ENCODE measurements at places on chromosomes 5 and 9.

DNA sequence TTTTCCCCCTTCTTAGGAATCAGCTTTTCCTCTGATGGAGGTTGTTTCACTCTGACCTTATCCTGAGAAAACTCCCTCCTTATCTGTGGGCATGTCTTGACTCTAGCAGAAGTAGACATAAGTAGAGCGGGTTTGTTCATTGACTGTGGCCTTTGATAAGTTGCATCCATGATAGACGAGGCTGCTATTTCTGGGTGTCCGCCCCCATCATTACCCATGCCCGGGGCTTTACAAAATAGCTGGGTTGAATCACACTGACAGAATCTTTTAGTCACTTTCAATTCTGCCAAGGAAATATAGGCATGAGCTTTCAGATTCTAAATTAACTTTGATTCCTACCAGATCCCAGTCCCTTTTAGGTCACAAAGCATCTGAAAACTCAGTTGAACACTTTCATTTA, 223.8 kb downstream of the SEC61B start:
- no peak for DNase-seq

DNA sequence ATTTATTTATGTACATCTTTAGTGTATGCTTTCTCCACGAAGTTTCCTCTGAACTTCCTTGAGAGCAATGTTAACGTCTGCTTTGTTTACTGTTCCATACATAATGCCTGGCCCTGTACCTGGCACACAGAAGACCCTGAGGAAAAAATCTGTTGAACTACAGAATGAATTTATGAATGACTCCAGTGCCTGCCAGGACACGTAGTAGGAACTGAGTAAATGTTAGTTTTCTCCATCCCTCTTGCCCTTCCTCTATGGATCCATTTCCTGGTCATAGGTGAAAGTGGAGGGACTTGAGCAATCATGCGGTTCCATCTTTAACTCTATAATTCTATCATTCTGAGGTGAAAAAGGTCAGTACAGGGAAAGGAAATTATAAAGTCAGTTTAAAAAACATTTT, 117.7 kb downstream of the MAPKAP1 start:
- no peak for DNase-seq

GRCh38 chr9:87601176-87601575, 103.5 kb downstream of the DAPK1 start:
- DNase-seq, result no peak

DNA sequence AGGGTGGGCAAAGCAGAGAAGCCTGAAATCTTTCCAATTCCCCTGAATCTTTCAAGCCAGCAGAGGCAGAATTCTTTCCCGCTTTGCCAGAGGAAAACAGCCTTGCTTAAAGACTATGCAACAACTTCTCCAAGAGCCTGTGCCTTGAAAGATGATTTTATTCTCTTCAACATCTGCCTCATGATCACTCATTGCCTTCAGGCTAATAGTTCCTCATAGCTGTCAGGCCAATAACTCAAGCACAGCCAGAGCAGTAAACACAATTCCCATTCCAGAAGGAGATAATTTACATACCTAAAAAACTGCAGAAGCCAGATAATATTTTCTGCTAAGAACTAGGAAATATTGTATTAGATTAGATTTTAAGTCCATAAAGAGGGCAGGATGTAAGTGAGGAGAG, 92.3 kb upstream of the PUM3 start:
- DNase-seq, result no peak

GRCh38 chr9:82939451-82939850, 123.5 kb downstream of the RASEF start:
- no peak for DNase-seq

DNA sequence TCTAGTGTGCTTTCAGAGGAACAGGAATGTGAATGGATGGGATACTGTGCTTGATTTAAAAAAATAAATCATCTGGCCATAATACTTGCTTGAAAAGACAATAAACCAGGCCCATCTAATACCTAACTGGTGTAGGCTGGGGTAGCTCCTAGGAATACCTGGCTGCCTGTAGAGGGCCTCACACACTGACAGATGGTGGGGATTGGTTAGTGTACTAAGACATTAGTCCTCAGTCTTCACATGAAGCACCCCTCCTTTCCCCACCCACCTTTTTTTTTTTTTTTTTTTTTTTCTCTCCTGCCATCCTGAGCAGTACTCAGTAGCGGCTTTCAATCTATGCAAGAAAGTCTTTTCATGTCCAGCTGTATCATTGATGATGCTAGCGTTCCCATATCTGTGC, 130.5 kb downstream of the ADGRV1 start:
- no peak for DNase-seq

GRCh38 chr5:93280518-93280917, 300.5 kb downstream of the NR2F1-AS1 start:
- DNase-seq, result peak; percentile 53

GRCh38 chr9:88287972-88288371, 100.3 kb upstream of the SPIN1 start:
- no peak for DNase-seq

DNA sequence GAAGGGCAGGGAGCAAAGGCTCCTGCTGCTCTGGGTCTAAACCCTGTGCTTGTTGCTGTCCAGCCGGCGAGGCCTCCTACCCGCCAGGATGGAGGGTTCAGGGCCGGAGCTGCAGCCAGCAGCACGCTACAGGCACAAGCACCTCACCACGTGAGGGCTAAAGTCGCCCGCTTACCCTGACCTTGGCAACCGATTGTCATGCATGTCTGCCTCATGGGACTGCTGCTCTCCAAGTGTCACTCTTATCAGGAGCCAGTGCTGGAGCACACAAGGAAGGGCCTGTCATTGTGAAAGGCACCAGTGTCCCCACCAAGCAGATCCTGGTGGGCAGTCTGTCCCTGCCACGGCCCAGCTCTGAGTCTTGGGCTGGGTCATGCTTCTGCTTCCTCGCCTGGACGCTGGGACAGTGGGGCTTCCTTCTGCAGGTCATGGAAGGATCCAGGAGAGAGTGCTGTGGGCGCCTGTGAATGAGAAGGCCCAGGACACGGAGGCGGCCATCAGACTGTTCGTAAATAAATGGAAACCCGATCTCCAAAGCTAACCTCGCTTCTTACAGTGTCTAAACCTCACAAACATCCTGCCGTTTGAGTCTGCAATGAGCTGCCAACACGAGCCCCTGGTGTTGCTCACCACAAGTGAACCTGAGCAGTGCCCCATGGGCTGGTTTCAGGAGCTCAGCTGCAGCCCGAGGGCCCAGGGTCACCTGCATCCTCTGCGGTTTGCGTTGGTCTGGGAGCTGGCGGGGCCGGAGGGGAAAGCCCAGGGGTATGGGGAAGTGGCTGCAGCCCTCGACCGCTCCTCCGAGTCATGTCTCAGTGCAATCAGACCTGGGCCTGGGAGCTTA, 58.2 kb upstream of the RXRA start:
- no peak for DNase-seq

GRCh38 chr9:99971410-99971809, 65.0 kb downstream of the STX17 start:
- DNase-seq, result no peak

DNA sequence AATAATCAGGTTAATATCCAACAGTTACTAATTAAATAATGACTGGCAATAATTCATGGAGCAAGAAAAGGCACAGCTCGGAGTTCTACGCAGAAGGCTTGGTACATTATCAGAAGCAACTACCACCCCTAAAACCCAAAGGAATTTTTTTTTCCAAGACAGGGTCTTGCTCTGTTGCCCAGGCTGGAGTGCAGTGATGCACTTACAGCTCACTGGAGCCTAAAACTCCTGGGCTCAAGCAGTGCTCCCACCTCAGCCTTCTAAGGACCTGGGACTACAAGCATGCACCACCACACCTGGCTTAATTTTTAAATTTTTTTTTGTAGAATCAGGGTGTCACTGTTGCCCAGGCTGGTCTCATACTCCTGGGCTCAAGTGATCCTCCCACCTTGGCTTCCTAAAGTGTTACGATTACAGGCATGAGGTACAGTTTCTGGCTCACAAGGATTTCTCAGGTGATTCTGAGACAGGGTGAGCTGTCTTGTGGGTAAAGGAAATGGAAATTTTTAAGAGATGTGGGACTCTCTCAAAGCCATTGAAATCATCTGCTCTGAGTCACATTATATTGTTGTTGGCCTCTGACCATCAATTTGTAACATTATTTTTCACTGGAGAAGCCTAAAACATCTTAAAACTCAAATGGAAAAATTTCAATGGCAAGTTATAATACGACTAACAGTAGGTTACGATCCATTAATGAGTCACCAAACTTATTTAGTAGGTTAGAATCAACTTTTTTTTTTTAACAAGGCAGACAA, 19.7 kb upstream of the HSDL2 start:
- no peak for DNase-seq

DNA sequence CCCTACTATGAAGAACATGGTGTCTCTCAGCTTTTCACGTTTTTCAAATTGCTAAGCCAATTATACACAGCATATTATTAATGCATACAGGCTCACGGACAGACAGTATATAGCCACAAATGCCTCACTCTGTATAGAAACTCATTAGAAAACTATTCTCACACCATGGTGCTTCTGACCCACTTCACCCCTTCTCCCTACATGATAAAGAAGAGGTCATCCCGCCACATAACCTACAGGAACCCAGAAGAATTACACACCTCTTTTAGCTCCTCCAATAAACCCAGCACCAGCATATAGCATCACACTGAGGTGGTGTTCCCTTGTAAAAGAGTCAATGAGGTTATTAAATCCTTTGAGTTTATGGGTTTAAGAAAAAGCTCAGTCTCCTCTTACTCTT, 5.6 kb downstream of the TLE1 start:
- DNase-seq, result no peak

GRCh38 chr9:28539434-28540070, 966.3 kb upstream of the C9orf72 start:
- DNase-seq, result peak; percentile 66

- DNase-seq, result no peak
These were observed 40.6 kb upstream of the ZNG1F start for GRCh38 chr9:41229408-41230401.

- no peak for DNase-seq
These were observed 92.5 kb downstream of the TLR4 start for GRCh38 chr9:117796681-117797080.

GRCh38 chr9:137984520-137985257, 107.1 kb downstream of the CACNA1B start:
- no peak for DNase-seq

GRCh38 chr5:75277463-75277862, 40.8 kb upstream of the ANKRD31 start:
- peak; percentile 64 for DNase-seq

GRCh38 chr9:115680231-115680630, 473.4 kb upstream of the PAPPA start:
- no peak for DNase-seq

DNA sequence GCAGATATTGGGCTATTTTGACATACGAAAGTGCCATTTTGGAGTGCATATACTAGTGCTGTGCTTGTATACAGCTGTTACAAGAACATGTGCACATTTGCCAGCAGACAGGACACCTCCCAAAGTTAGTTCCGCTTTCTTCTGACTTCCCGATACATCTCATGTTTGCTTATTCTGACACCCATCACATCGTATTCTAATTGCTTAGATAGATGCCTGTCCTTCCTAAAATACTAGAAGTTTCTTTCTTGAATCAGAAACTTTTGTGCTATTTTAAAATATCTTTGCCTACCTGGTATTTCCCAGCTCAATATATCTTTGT, 177.8 kb downstream of the TTLL11 start:
- DNase-seq, result no peak

DNA sequence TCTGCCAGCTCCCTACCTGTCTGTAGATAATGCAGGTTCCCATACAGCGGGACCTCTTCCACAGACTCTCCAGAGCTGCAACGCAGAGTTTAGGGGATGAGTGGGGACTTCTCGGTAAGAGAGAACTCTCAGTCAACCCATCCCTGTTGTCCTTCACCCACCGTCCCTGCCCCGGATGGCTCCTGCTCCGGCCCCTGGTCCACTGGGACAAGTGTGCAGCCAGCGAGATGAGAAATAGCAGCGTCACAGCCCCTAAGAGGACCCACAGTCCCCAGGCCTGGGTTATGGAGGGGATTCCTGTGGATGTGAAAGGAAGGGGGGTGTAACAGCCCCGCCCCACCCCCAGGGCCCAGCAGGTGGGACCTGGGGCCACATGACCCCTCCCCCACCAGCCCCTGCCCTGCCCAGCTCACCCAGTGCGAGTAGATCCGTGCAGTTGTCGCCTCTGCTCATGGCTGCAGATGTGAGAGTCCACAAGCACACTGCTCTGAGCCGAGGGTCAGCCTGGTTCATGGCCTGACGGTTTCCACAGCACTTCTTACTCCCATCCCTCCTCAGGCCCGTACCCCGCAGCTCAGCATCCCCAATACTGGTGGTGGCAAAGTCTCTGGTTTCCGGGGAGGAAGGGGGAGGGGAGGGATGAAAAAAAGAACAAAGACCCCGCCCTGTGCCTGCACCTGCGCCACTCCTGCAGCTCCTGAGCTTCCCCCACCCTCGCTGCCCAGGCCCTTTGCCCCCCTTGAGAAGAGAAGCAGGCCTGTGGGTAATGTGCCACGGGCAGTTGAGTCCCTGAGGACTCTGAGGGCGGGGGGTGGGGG, at the start of gene SIT1:
Gene SIT1, minus strand, starts transcription at position 591 of the 818 bp plus-strand sequence. Its CDS starts 78 bp downstream, at position 513.
- no peak for DNase-seq

DNA sequence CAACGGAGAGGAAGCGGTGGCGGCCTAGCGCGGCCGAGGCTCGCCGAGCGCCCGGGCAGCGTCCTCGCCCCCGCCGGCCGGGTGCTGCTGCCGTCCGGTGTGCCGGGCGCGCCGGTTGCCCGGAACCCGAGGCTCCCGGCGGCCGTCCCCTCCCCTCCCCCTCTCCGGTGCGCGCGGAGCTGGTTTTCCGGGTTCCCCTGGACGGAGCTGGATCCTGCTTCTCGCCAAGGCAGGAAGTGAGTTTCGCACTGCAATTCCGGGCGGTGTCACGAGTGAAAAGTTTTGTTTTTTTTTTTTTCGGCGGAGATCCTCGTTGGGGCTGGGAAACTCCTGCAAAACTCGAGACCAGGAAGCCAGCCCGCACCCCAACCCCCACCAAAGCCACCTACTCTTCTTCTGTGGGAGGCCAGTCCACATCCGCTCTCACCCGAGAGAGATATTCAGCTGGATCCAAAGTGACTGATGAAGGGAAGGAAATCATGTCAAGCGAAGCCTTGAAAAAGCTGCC, at the start of gene ERBIN:
Gene ERBIN, plus strand, starts transcription at position 300 of the 508 bp plus-strand sequence. CDS start 66,144 bp downstream, outside the sequence.
- DNase-seq, result peak; percentile 25

DNA sequence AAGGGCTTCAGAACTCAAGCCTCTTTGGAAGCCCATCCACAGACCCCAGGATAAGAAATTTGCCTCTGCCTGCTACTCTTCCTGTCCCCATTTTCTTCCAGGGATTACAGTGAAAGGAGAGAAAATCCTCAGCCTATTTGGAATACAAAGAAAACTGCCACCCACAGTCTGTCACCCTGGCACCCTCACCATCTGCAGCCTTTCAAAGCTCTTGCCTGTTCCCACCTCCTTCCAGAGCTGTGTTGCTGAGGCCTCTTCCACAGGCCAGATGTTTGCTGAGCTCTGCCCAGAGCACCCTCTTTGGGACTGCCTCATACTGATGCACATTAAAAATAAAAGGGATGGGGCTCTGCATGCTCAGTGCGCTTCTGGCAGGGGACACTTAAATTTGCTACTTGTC, 35.9 kb upstream of the TAF1L start:
- no peak for DNase-seq

- no peak for DNase-seq
These were observed 63.2 kb downstream of the PRRT1B start for GRCh38 chr9:131608493-131609037.

- no peak for DNase-seq
These were observed 2020.7 kb upstream of the WWC1 start for GRCh38 chr5:166270712-166271111.

Measured in COR-L47 (cell line).